ENCODE measurements at places on chromosomes 7 and 10.

DNA sequence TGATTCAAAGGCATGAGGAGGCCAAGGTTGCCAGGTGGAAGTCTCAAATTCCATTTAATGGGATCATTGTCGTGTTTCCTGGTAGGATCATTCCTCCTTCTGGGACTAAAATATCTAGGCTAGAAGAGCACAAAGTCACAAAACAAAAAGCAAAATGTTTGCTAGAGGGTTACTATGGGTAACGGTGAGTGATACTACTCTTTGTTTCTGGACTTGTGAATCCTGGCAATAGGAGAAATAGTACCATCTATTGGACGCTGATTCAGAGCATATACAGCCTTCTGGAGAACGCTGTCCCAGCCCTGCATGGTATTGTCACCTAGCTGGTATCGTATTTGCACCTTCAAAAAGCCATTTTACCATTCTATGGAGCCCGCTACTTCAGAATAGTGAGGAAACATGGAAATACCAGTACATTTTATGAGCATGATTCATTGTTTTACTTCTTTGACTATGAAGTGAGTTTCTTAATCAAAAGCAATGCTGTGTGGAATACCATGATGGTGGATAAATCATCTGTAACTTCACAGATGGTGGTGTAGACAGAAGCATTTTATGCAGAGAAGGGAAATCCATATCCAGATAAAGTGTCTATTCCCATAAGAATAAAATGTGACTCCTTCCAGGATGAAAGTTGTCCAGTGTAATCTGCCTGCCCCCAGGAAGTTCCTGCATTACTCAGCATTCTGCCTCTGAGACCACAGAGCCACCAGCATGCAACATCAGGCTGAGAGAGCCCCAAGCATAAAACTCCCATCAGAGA, 361.0 kb downstream of the ETV1 start:
- DNase-seq: no peak

- DNase-seq: peak; percentile 79
Observed at GRCh38 chr7:873367-874002, 2.9 kb upstream of the GET4 start.

GRCh38 chr10:131617113-131617858, 283.5 kb upstream of the PPP2R2D start:
- DNase-seq: no peak

DNA sequence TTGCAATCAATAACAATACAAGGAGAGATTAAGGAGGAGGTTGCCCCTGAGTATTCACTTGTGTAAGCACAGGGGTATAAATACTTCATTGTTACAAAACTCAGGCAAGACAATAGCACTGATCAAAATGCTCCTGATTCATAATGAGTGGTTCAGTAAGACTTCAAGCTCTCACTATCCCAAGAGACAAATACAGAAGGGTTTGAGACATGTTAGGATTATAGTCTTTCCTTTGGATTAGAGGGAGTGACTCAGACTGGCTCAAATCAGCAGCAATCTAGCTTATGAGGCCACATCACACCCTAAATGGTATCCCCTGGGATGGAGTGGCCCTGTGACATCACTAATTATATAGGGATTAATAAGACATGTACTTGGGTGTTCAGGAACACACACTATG, 167.2 kb upstream of the HGF start:
- DNase-seq: no peak

DNA sequence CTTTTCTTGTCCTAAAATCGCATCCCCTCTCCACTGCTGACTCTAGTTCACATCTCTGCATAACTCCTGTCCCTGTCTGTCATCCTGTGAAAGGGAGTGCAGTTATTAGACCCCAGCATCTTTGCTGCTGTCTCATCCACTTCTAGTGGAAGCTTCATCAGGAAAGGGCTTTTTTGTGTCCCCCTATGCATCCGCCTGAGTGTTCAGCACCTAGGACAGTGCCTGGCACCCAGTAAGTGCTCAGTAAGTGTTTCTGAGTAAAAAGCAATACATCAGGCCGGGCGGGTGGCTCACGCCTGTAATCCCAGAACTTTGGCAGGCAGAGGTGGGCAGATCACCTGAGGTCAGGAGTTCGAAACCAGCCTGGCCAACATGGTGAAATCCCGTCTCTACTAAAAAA, 211.8 kb upstream of the FOXK1 start:
- no peak for DNase-seq

DNA sequence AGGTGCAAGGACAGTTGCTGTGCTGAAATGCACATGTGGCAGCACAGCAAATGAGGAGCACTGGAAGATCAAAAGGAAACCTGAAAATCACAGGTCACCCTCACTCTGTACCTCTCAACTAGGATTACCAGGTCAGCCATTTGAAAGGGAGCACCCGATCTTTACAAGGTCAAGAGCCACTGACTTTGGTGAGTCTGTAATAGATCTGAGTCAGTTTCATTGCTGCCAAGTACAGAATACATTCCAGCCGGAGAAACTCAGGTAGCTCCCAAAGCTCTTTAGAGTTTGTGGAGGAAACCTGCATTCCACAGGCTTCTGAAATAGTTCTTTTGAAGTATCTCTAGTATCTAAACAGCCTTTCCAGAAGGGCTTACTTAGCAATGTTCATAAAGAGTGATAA, 217.5 kb downstream of the SNX13 start:
- no peak for DNase-seq

DNA sequence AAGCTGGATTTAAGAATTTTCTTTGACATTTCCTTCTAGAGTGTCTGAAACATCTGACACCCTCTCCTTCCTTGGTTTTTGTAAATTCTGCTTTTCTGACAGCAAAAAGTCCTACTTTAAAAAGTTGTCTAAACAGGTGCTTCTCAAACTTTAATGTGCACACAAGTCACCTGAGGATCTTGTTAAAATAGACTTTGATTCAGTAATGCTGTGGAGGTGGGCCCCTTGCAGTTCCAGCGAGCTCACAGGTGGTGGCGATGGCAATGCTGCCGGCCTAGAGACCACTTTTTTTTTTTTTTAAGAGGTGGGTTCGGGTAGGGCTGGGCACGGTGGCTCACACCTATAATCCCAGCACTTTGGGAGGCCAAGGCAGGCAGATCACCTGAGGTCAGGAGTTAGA, 77.1 kb downstream of the ABCC2 start:
- no peak for DNase-seq

DNA sequence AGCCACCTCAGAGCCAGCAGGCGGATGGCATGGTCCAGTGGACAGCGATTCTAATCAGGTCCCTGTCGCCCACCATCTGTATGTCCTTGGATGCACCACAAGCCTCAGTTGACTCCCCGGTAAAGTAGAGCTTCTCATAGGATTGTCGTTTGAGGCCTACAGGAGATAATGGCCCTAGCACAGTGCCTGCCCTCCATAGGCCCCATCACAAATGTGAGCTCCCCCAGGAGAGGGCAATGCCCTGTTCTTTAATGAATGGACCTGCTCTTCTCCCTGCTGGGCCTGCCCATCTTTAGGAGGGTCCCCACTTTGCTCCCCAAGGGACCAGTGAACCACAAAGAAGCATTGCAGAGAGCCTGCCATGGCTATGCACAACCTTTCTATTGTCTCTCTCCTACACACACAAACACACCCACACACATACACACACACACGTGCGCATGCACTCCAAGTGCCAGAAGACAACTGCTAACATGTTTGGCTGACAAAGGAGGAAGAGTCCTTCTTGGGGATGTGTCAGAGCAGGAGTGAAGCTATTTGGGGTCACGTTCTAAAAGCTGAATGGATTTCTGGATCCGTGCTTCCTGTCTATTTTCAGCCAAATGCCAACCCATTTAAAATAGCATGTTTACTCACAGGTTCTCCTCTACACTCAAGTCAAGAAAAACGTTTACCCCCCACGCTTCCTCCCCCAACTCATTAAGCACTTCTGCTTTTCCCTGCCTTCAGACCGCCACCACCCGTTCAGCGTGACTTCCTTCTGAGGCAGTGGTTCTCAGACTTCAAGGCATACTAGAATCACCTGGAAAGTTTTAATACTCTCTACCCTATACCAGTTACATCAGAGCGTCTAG, 196.1 kb downstream of the GRID1 start:
- DNase-seq: no peak

DNA sequence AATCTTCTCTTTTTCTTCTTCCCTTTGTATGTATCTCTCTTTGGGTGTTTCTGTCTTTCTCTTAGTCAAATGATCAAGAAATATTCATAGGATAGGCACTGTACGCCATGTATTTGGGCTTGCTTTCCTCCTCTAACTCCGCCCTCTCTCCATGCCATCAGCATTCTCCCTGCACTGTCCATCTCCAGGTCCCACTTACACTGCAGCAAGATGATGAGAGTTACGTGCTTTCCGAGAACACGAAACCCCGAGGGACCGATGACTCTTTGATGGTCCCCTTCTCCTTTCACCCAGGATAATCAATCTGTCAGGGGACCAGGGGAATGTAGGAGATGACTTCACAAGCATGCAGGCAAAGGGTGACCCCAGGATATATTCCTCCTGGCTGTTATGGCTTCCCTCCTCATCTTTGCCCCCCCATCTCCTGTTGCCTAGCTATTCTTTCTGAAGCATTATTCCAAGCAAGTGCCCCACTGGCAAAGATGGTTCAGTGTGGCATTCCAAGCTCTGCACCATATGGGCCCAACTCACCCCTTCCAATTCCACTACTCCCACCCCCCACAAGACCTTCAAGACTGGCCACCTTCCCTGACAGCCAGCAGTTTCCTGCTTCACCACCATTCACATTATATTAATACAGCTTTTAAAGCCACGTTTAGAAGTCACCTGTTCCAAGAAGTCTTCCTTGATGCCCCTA, 40.0 kb downstream of the HIF1AN start:
- no peak for DNase-seq

DNA sequence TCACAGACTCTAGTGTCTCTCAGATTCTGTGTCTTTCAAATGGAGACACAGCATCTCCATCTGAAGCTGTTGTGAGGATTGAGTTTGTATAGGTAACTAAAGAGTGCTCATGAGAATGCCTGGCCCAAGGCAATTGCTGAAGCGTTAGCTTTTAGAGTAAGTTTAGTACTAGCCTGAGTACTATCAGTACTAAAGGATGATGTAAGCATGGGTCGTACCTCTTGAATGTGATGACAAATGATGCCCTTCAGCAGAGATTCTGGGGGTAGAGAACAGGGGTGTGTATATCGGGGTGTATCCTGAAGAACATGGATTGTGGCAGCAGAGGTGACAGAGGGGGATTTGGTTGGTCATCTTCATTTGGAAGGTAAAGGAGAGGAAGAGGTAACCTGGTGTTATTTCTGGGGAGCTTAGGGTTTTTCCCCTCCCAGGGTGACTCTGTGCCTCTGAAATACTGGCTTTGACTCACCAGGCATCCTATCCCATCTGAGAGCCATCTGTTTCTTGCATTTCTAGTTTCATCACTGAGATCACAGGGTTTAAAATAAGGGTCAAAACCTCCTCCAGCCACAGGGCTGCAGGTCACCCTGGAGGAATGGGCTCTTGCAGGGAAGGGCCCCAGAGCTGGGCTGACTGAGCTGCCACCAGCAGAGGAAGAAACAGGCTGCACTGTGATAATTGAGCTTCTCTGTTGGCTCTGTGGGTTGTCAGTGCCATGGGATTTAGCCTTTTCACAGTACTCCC, 756.0 kb downstream of the KCNMA1 start:
- no peak for DNase-seq

- no peak for DNase-seq
Observed at GRCh38 chr7:103772171-103772773, 217.2 kb downstream of the RELN start.

GRCh38 chr7:137403353-137403695, 59.8 kb upstream of the PTN start:
- no peak for DNase-seq

DNA sequence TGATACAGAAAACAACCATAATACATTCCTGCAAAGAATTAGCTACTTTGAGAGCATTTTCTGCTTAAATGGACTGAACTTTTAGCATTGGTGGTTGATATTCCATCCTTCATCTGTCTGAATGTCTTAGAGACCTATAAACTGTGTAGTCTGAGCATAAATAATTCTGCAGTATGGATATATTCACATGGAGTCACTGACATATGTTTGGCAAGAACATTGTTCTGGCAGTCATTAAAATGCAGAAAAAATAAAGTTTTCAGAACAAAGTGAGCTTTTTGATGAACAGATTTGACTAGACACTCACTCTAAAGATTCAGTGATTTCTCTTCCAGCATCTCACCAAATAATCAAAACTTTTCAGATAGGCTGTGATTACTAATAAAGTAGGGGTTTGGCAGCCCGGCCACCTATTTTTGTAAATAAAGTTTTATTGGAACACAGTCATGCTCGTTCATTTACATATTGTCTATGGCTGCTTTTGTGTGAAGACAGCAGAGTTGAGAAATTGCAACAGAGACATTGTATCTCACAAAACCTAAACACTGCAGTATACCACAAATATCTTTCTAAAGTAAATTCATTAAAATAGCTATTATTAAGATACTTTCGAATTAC, 44.1 kb upstream of the RAPGEF5 start:
- no peak for DNase-seq

DNA sequence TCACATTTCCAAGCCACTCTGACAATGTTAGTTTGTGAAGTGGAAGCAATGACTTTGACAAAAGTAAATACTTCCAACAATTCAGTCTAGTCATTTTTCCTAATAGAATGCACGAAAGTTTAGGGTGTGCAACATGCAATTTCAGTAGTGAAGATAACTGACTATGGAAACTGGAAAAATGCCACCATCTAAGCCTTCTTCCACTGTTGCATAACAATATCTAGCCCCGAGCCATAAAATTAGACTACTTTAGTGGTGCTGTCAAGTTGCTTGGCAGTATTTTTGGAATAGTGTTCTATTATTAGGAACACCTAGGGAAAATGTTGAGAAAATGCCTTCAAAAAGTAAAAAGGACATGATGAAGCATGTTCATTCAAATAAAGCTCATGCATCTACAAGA, 17.9 kb downstream of the SEMA3A start:
- no peak for DNase-seq

Measured in CD4-positive, alpha-beta T cell treated with Interleukin-10 for 1 hour (primary cell).